NCI-H2227 treated with DMSO at 0.1 percent for 48 hours (cell line): ENCODE measurements at places on chromosomes 7 and 10.

GRCh38 chr10:130428936-130429335 is 292.7 kb downstream of the GLRX3 start:
- no peak for DNase-seq

DNA sequence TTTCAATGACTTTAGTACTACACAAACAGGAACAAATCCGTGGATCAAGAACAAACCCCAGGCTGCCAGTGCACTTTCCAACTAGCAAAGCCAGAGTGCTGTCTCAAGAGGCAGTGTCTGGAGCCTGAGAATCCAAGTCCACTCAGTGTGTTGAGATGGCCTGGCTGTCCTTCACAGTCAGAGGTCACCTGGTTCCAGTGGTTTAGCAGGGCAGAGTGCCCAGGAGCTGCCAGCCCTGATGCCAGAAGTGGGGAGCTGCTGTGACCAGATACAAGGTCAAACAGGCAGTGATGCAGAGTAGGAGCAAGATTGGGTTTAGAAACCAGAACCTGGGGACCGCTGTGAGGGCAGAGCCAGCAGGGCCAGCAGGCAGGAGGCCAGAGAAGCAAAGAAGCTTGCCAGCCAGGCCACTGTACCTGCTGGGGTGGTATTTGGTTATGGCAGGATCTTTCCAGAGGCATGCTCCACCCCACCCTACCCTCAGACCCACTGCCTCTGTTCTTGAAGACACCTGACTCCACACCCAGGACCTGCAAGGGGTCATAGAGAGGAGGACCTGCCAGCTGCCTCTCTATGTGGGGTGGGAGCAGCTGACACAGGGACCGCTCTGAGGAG is 35.6 kb upstream of the C10orf90 start:
- DNase-seq = no peak

GRCh38 chr7:69419934-69420333 is 178.3 kb upstream of the AUTS2 start:
- no peak for DNase-seq

GRCh38 chr7:41785840-41786239 is 83.0 kb upstream of the INHBA start:
- no peak for DNase-seq

DNA sequence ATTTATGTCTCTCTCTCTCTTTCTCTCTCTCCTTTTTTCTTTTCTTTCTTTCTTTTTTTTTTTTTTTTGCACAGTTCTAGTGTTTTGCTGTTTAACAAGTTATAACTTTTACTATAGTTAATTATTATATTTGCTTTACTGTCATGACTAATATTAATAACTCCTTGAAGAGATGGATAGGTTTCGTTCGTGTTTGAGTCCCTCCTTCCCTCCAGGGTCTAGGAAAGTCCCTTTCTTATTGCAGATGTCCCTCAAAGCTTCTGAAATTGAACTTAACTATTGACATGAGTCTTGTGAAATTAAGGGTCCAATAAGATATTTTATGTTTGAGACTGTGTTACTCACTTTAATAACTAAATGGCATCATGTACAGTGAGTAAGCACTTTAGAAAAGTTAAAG is 131.4 kb downstream of the PLXDC2 start:
- DNase-seq = no peak

DNA sequence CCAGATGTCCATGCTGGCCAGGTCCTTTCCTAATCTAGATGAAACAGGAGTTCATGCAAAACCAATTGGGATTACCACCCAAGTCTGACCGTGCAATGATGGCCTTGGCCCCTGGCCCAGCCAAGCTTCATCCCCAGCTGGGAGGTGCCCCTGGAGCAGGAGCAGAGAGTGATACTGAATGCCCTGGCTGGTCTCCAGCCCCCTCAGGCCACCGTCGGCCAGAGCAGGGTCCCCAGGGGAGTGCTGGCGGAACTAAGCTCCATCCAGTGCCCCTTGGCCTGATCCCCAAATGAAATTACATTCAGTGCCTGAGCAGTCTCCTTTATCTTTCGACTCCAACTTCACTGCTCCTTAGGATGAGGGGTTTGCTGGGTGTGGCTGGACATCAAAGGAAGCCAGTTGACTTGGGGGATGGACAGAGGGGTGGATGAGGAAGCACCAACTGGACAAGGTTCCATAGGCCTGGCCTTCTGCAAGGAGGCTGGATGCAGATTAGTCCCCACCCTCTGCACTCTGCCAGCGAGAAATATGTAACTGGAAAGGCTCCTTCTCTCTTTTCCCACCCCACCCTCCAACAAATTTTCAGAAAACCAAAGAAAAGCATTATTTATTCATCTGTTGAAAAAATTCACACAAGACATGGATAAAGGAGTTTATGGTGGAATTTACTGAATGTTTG is 275.5 kb downstream of the PLXNA4 start:
- DNase-seq = no peak

DNA sequence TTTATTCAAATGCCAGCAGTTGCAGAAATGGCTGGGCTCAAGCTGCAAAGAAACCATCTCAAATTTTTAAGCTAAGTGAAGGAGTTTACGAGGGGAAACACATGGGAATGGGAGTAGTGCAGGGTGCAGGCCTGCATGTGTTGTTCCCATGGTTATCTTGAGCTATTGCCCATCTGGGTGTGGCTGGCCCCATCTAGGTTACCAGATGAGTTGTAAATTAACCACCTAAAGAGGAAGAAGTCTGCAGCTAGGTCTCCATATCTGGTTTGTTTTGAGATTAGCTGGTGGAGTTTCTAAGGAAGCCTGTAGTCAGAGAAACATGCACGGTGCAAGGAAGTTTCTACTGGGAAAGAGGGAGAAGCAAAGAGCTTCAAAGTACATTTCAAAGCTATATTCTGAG is 23.3 kb upstream of the STEAP2 start:
- no peak for DNase-seq

DNA sequence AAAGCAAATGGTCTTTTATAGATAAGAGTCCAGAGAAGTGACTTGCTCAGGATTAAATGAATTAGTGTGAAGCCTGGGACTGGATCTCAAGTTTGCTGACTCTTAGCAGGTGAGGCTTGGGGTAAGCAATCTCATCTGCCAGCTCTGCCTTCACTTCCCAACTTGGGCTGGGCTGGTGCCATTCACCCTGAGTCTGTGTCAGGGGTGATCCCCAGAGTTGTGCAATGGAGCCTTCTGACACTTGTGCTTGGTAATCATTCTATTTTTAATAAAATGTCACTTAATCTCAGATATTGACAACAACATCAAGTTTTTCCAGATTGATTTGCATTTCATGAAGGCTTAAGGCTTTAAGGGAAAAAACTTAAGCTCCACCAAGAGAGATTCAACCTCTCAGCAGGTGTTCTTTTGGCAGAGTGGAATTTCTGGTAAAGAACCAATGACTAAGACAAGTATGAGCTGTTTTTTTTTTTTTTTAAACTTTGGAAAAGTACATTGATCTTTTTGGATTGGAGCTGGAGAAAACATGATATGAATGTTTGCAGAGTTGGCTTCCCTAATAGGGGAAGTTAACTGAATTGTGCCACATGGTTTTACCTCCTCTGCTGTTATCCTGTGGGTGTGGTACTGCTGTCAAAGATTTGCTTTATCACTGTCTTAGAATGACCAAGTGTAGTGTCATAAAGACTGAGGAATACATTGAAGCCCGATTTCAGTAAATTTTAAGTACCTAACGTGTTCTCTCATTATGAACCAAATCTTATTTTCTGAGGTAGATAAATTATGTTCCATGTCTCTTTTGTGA is 48.6 kb upstream of the GPR37 start:
- DNase-seq = no peak

GRCh38 chr7:23960361-23960760 is 250.3 kb downstream of the STK31 start:
- DNase-seq = no peak

- DNase-seq = no peak
Observed at GRCh38 chr10:70993051-70993450, 104.7 kb upstream of the PCBD1 start.

DNA sequence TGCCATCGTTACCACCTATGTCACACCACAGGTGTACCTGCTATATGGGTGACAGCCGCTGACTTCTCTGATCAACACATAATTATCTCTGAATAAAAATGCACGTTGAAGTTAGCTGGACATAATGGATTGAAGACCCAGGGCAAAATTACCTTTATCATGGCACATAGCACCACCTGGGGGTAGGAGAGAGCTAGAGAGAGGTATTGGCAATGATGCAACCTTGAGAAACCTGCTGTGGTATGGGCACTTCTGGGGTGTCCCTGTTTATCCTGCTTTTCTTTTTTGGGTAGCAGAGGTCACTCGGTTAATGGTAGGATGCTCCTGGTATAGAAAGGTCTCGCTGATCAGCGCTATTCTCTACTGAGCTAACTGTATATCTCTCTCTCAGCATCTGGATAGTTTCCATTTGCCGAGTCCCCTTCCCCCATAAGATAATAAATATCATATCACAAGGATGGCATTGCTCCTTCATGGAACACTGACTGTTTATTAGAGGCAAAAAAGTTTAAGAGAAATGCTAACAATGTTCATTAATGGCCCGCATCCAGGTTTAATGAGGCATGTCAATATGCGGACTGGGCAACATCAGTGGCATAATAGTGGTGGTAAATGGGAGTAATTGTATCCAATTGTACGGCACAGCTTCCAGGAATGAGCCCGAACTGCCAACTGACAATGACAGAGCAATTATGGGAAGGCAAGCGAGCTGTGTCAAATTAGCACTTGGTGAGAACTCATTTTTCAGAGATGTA is 323.1 kb downstream of the TFEC start:
- DNase-seq = no peak
